Stimulated activated CD4-positive, alpha-beta T cell treated with anti-CD3 and anti-CD28 coated beads, Interleukin-1b, Interleukin-23, amount 100 ng/mL, for 1 hour (primary cell): ENCODE measurements at places on chromosomes 6 and 20.

DNA sequence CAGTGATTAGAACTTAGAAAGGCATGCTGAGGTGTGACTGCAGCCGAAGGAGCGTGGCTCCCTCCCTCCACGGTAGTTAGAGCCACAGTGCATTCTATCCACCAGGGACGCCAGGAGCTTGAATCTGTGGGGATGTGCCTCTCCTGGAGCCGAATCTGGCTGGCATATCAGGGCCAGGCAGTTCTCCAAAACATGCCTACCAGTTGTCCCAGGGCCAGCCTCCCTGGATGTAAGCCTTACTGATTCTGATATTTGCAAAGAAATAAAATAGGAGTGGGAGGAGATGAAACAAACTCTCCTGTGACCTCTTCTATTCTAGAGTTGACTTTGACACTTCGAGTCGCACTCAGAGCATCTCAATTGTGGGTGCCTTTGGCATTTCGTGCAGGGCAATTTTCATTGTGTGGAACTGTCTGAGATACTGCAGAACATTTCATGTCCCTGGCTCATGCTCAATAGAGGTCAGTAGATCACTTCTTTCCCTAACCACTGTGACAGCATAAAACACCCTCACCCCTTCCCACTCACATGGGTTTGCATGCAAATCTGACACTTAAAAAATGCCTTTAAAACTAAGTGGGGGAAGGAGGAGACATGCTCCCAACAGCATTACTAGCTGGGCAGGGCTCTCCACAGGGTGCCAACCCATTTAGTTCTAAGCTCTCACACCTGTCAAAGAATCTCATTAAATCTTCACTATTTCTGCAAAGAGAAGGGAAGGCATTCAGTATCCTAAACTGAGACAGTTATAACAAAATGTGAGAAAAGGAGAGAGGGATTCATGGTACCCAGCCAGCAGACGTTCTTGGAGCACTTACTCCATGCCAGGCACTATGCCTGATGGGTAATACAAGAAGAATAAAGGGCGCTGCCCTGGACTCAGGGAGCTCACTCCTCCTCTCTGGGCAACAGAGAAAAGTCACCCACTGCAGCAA, 378.9 kb downstream of the PREX1 start:
- no peak for DNase-seq

DNA sequence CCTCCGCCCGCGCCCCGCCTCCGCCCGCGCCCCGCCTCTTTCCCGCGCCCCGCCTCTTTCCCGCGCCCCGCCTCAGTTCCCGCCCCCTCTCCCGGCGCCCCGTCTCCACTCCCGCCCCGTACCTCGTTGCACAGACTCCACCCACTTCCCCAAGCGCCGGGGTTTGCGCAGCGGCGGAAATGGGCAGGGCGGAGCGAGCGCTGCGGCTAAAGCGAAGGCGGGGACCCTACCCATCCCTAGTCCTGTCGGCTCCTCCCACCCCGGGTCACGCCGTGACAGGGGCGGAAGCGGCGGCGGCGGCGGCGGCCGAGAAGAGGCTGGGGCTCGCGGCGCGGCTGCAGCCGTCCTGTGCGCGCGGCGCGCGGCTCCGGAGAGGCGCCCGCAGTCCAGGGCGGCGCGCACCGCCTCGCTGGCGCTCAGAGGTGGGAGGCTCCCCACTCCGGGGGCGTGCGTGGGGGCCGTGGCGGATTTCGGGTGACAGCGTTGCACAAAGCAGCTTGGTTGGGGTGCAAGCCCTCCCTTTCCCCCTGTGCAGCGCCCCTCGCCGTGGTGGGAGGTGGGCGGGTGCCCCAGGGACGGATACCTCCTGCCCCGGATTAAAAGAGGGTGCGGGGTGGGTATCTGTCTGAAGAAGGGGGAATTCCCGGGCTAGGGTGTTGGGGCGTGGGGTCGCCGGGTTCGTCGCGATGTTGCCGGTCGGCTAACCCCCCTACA, at the start of gene KDM1B:
TSS of gene KDM1B (plus strand) at position 273 of the 714 bp plus-strand sequence. CDS start 4,474 bp downstream, outside the sequence.
- DNase-seq, result peak; percentile 92

- no peak for DNase-seq
Measured at GRCh38 chr20:50066161-50066834, 46.7 kb downstream of the UBE2V1 start.

GRCh38 chr20:33298391-33298790, 15.4 kb downstream of the BPIFB1 start:
- no peak for DNase-seq

- DNase-seq, result peak; percentile 4
Measured at GRCh38 chr6:5174244-5174643, 86.5 kb downstream of the LYRM4 start.

DNA sequence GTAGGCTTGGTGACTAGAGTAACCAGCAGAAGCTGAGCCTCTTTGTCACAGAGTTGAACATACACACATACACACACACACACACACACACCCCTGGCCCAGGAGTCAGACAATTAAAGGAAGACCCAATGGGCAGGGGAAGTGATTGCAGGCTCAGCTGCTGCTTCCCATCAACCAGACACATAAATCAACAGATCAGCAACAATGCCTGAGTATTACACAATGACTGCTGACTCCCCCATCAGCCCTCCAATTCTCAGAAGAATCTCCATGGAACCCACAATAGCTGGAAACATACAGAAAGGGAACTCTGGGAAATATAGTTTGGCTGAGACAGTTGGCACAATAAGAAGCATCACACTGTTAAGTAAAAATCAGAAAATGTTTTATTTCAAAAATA, 270.4 kb upstream of the PLCB4 start:
- DNase-seq, result no peak

GRCh38 chr20:31670371-31671228, 32.9 kb downstream of the COX4I2 start:
- no peak for DNase-seq
